ENCODE measurements at places on chromosomes 5 and 9. TPM values are rescaled to one million over a fixed set of nuclear protein-coding genes. Genes with fewer than 3 reads are reported as not detected.

DNA sequence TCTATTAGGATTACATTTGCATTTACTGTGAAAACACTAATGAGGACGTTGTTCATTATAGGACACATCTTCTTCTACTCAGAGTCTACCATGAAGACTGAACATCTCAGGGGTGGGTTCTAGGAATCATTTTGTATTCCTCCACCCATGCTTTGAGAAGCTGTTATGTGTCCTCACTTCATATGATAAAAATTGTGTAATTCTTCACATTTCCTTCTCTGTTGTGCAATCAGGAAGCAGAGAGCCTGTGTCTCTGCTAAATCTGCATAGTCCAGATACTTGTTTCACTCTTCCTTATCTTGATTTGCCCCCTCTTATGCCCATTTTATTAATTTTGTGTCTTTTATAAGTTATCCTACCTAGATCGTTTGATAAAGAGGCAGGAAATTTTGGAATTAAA is 97.8 kb upstream of the IQGAP2 start:
- no peak overlapping the region for H3K4me3 ChIP-seq
- H3K4me1 ChIP-seq, result no peaks in the 10 kb centered on the region
- DNase-seq, result no peak
- H3K27ac ChIP-seq, result peak overlapping the region; percentile 1
- no peaks in the 10 kb centered on the region for H3K36me3 ChIP-seq

DNA sequence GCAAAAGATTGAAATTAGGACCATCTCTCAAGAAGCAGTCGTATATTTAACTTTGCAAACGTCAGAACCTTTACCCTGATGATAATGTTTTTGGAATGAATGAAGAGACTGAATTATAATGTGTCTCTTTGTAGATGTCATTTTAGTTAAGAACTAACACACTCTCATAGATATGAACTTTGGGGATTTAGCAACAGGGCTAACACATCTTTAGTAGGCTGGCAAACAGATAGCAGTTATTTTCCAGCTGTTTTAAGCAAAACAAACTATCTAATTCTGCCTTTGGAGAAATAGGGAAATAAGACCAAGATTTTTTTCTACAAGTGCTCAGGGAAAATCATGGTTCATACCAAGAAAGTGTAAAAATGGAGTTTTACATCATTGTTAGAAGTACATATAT is 469.7 kb downstream of the SPATA31D1 start:
- H3K36me3 ChIP-seq, result no peaks in the 10 kb centered on the region
- H3K27me3 ChIP-seq, result no peaks in the 10 kb centered on the region
- no peak overlapping the region for H3K27ac ChIP-seq
- no peak overlapping the region for H3K4me3 ChIP-seq
- no peak for DNase-seq

- no peaks in the 10 kb centered on the region for H3K36me3 ChIP-seq
- no peak overlapping the region for H3K27ac ChIP-seq
- H3K4me1 ChIP-seq, result no peaks in the 10 kb centered on the region
- DNase-seq, result no peak
- H3K27me3 ChIP-seq, result no peaks in the 10 kb centered on the region
- H3K4me3 ChIP-seq, result no peak overlapping the region
Observed at GRCh38 chr5:80804332-80804731, 149.5 kb upstream of the DHFR start.

DNA sequence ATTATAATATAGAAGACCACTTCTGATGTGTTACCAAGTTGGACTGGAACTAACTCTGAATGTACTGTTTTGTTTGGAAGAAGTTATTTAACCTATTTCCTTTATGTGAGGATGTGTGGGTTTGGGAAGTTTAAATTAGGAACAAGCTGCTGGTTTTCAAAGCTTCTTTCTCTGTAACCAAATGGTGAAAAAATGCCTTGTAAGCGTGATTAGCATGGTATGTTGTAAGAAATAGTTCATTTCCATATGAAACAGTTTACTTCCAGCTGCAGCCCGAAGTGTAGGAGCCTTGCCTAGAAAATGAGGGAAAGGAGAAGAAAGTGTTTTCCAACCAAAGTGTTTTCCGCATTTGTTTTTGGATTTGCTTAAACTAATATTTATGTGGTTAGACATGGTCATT is 36.0 kb downstream of the TTC1 start:
- H3K4me1 ChIP-seq, result no peaks in the 10 kb centered on the region
- no peaks in the 10 kb centered on the region for H3K27me3 ChIP-seq
- H3K36me3 ChIP-seq, result peaks cover 27% of the 10 kb centered on the region
- H3K27ac ChIP-seq, result no peak overlapping the region
- no peak overlapping the region for H3K4me3 ChIP-seq
- no peak for DNase-seq

- H3K27me3 ChIP-seq, result no peaks in the 10 kb centered on the region
- no peak overlapping the region for H3K27ac ChIP-seq
- peaks cover 5% of the 10 kb centered on the region for H3K4me1 ChIP-seq
- peak; percentile 85 for DNase-seq
- no peaks in the 10 kb centered on the region for H3K36me3 ChIP-seq
Observed at GRCh38 chr9:19464764-19465585, 56.2 kb downstream of the ACER2 start.

GRCh38 chr9:133059623-133060022 is 2.2 kb upstream of the CEL start:
- H3K4me3 ChIP-seq, result no peak overlapping the region
- H3K27ac ChIP-seq, result no peak overlapping the region
- DNase-seq, result no peak
- no peaks in the 10 kb centered on the region for H3K36me3 ChIP-seq
- no peaks in the 10 kb centered on the region for H3K27me3 ChIP-seq

DNA sequence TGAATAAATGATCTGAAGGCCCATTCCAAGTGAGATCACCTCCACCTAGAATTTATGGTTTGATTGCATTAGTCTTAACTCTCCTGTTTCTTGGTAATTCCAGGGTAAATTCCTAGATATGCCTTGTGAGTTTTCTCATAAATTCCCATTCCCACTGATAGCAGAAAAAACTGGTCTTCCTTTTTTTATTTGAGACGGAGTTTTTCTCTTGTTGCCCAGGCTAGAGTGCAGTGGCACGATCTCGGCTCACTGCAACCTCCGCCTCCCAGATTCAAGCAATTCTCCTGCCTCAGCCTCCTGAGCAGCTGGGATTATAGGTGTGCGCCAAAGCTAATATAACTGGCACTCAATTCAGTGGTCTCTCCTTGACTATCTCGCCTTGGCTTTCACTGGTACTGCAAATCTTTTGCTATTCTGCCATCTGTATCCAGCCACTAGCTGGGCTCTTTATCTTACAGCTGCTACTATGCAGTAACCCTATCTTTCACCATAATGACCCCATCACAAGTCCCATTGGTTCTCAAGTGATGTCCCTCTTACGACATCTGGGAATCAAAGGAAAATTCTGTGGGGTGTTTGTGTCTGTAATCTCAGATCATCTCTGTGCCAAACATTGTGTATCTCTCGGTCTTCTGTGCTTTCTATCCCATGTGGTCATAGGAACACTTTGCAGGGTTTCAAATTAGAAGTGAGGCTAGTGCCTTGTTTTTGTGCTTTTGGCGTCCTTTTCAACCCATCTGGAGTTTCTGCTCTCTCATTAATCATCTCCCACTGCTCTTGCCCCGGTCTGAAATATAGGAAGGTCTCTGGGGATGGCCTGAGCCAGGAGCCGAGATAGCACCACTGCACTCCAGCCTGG is 14.4 kb downstream of the HNRNPK start:
- no peaks in the 10 kb centered on the region for H3K4me1 ChIP-seq
- H3K36me3 ChIP-seq, result no peaks in the 10 kb centered on the region
- no peak overlapping the region for H3K4me3 ChIP-seq

GRCh38 chr5:135103575-135103853 is 69.5 kb upstream of the PITX1 start:
- H3K27ac ChIP-seq, result no peak overlapping the region
- H3K36me3 ChIP-seq, result no peaks in the 10 kb centered on the region
- DNase-seq, result no peak

DNA sequence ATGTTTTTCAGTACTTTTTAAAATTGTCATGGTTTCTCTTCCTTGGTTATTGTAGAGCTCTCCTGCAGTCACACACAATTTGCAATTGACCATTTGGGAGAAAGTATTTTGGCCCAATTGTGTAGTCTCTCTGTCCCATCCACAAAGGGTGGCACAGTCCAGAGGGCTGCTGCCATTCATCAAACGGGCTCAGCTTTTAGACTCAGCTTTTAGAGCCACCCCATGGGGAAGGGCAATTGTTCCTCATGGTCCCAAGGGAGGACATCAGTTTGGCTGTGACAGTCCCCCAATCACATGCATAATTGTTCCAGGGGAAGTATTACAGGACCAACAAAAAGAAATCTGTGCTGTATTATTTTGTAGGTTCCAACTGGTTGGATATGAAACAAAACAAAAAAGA is 207.6 kb downstream of the ZNF462 start:
- no peak for DNase-seq
- H3K27ac ChIP-seq, result no peak overlapping the region
- no peak overlapping the region for H3K4me3 ChIP-seq
- H3K4me1 ChIP-seq, result no peaks in the 10 kb centered on the region

DNA sequence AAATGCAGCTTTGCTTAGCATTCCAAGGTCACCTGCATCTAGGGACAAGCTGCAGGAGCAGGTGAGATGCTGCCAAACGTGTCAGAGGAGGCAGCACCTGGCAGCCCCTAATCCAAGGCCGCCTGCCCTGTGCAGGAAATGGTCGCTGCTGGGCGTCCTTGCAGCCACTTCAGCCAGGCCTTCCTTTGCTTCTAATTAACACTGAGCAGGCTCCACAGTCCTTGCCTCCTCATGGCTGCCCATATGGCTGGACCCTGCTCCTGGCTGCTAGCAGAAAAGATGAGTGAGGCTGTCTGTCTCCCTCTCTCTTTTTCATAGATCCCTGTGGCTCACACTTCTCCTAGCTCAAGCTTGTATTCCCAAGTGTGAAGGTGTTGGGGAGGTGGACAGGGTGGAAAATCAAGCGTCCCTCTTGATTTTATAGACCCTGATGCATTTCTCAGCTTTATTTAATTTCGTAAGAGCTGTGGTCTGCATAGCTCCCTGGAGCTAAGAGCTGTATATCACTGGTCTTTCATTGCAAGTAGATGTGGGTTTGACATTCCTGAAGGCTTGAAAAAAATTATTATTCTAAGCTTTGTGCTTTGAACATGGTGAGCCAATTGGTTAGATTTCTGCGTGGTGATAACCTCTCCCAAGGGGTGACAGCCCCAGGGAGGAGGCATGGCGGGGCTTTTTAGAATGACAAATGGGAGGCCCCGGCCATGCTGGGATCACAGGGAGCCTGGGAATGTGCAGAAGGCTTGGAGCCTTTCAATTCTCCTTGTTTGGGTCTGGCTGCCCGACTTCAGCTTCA is 193.8 kb downstream of the SLIT3 start:
- no peak for DNase-seq
- no peaks in the 10 kb centered on the region for H3K4me1 ChIP-seq
- H3K4me3 ChIP-seq, result no peak overlapping the region
- H3K27ac ChIP-seq, result no peak overlapping the region
- no peaks in the 10 kb centered on the region for H3K36me3 ChIP-seq

GRCh38 chr9:125655066-125655633 is 51.9 kb downstream of the MAPKAP1 start:
- no peak overlapping the region for H3K27ac ChIP-seq
- DNase-seq, result no peak
- H3K36me3 ChIP-seq, result no peaks in the 10 kb centered on the region
- no peak overlapping the region for H3K4me3 ChIP-seq
- no peaks in the 10 kb centered on the region for H3K27me3 ChIP-seq

- H3K36me3 ChIP-seq, result no peaks in the 10 kb centered on the region
- no peak overlapping the region for H3K4me3 ChIP-seq
- no peak overlapping the region for H3K27ac ChIP-seq
- peaks cover 28% of the 10 kb centered on the region for H3K27me3 ChIP-seq
Observed at GRCh38 chr9:119367683-119368075, 1.6 kb downstream of the BRINP1 start.

DNA sequence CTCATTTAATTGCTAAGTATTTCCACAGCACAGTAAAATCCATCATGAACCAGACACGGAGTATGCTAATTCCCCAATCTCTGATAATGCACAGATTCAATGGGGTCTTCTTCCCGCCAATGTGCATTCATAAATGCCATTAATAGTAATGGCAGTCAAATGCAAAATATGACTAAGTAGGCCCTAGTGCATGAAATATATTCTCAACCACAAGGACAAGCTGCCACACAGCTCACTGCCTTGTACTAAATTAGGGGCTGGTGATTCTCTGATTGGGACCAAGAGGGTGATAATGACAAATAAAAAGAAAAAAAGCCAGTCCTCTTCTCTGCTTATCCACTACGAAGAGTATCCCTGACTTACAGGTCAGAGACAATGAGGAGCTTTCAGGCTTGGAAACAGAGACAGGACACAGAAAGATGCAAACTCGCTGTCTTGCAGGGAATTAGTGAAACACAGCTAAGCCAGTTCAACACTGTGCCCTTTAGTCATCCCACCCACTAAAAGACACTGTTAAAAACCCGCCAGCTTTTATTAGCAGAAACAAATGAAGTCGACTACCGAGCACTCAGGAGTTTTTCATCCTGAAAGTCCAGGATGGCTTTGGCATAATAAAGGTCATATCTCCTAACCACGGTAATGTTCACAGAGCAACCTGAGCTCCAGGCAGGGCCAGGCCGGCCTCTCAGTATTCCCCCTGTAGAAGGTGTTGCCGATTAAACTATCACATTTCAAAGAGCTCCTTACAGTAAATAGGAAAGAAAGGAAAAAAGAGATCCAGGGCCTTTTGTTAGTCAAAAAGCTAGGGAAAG is 148.1 kb downstream of the EBF1 start:
- no peak overlapping the region for H3K27ac ChIP-seq
- no peaks in the 10 kb centered on the region for H3K4me1 ChIP-seq
- no peak overlapping the region for H3K4me3 ChIP-seq
- H3K36me3 ChIP-seq, result no peaks in the 10 kb centered on the region
- no peak for DNase-seq
- H3K27me3 ChIP-seq, result no peaks in the 10 kb centered on the region

DNA sequence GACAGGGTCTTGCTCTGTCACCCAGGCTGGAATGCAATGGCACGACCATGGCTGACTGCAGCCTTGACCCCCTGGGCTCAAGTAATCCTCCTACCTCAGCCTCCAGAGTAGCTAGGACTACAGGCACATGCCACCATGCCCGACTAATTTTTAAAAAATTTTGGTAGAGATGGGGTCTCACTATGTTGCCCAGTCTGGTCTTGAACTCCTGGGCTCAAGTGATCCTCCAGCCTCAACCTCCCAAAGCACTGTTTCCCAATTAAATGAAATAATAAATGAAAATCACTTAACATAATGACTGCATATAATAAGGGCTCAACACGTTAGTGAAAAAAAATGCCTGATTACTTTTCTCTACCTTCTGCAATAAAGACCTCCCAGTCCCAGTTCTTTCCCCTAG is 71.0 kb downstream of the UGCG start:
- no peaks in the 10 kb centered on the region for H3K36me3 ChIP-seq
- no peak overlapping the region for H3K27ac ChIP-seq
- H3K4me1 ChIP-seq, result no peaks in the 10 kb centered on the region
- H3K4me3 ChIP-seq, result no peak overlapping the region
- DNase-seq, result no peak

DNA sequence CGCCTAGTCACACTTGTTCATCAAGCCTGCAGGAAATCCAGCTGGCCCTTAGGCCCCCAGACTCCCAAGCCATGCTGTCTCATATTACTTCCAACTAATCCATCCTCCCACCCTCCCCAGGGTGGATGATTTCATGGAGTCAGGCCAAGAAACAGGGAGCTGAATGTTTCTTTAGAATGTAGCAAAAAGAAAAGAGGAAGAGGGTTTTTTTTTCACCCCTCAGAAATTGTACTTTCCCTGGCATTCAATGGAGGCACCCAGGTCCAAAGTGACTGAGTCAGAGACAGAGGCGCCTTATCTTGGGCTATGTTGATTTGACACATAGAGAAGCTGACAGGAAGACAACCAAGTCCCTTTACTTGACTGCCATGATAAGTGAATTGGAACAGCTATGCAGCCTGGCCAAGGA is 260.2 kb upstream of the NR4A3 start:
- H3K36me3 ChIP-seq, result no peaks in the 10 kb centered on the region
- no peaks in the 10 kb centered on the region for H3K27me3 ChIP-seq
- H3K4me1 ChIP-seq, result no peaks in the 10 kb centered on the region

Gene MARCHF3
- total RNA-seq, result 12.9 TPM

Gene MEGF10
- 12.1 TPM for total RNA-seq
